ENCODE measurements at places on chromosomes 6 and 20.

- no peak for DNase-seq
These were observed 372.7 kb upstream of the HSF2 start for GRCh38 chr6:122026582-122027369.

DNA sequence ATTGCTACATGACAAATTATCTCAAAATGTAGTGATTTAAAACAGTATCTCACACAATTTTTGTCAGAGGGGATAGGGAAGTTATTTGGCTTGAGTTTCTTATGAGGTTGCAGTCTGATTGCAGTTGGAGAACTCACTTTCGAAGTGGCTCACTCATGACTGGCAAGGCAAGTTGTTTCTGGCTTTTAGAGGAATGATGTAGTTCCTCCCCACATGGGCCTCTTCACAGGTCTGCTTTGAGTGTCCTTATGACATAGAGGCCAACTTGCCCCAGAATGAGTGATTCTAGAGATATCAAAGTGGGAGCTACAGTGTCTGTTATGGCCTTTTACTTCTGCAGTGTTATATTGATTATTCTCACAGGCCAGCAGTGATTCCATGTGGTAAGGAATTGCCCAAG lies 6.1 kb downstream of the DOP1A start:
- DNase-seq = no peak

GRCh38 chr20:10971096-10971495 lies 297.3 kb upstream of the JAG1 start:
- no peak for DNase-seq

DNA sequence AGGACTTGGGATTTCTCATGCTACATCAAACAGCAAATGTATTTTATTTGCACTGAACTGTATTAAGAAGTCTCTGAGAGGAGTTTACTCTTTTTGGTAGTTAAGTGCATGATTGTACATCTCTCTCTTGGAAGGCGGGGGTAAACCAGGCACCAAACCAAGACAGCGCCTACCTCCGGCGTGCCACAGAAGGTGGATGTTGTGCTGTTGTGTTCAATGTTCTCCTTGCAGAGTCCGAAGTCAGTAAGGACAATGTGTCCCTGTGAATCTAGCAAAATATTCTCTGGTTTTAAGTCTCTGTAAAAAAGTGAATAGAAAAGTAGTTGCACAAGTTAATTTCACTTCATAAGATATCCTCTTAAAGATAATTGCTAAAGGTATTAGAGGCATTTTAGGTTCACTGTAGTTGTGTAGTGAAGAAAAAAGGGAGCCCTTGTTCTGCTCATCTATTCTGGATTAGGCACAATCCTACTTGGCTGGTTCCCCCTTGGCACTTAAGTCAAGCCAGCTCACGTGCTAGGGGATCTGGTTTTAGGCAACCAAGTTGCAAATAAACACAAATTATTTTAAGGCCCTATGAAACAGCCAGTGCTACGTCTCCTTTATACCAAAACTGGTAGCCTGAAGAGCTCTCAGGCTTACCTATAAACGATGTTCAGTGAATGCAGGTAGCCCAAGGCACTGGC lies 119.7 kb upstream of the SLC2A12 start:
- DNase-seq = no peak

DNA sequence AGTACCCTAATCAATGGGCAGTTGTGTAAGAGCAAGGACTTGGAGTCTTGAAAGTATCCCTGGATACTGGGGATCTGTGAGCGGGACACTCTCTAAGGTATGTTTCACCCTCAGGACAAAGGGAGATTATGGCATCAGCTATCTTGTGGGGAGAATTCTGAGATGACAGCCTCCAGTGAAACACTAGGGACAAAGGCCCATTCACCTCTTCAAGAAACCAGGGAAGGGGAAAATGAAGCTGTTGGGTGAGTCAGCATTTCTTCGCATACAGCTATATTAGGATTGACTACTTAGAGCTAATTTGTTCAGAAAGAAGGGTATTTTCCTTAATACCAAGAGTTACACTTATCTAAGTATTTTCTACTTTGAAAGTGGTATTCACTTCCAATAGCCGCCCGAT lies 35.9 kb downstream of the OPN5 start:
- DNase-seq = no peak

DNA sequence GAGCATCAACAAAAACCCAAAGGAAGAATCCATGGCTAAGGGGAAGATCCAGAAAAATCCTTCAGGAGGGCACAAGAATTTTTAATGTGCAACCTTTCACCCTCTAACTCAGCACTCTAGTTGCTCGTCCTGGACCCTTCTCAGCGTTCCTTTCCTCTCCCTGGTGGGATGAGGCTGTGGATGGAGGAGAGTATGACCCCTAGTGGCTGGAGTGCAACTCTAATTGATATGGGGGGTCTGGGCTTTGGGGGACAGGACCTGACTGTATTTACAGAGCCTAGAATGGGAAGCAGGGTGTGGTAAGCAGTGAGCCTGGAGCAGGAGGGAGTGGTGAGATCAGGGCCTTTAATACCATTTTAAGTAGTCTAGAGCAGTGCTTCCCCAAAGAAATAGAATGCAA lies 83.9 kb upstream of the CEP85L start:
- no peak for DNase-seq

DNA sequence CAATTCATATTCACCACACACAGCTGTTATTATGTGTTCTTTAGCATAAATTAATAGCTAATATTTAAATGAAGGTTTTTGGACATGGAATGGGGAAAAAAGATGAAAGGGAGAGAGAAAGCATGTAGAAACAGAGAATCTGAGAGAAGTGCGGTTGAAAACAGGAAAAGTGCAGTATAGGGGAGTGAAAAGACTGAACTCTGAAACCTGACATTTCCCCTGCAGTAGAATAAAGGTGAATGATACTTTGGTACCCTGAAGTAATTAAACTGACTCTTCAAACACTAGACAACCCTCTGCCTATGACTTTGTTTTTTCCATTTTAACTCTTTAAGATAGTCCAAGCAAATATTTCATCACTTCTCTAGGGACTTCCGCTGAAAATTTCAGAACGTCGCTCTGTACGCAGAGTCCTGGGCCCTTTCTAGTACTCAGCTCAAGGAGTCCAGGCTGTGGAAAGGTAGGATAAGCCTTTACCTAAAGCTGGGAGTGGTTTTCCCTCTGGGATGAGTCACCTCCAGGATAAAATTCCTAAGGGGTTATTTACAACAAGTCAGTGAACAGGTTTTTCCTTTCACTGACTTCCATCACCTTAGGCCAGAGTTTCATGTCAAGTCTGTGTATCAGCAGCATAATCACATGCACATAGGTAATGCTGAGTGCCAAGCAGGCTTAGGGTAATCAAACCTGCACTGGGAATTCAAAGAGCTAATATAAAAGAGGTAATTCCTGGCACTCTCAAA lies 614.5 kb downstream of the PKHD1 start:
- no peak for DNase-seq

- no peak for DNase-seq
These were observed 106.1 kb downstream of the TFAP2B start for GRCh38 chr6:50924758-50925157.

GRCh38 chr20:24236963-24237362 lies 232.5 kb upstream of the SYNDIG1 start:
- no peak for DNase-seq

DNA sequence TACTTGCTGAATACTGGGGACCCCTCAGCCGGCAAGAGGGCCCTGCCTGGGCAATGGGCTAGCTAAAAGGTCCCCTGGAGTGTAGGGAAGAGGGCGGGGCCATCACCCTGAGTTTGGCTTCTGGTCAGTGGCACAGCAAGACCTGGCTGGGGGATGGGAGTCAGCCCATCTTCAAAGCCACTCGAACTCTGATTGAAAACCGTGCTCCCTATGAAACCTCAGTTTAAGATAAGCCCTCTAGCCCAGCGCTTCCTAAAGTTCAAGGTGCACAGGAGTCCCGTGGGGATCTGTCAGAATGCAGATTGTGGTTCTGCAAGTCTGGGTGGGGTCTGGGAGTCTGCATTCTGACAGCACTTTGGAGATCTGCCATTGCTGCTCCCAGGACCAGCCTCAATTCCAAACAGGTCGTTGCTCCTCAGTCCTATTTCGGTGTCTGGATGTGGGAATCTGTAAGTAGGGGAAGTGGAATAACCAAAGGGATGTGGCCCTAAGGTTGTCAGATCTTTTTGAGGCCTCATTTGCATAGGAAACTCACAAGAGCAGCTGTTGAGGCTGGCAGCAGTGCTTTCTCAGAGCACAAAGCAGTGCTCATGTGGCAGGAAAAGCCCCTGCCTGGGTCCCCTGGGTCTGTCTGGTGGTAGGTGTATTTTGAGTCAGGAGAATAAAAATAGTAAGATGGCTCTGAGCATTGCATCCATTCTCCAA lies 85.3 kb upstream of the SCP2D1 start:
- no peak for DNase-seq

DNA sequence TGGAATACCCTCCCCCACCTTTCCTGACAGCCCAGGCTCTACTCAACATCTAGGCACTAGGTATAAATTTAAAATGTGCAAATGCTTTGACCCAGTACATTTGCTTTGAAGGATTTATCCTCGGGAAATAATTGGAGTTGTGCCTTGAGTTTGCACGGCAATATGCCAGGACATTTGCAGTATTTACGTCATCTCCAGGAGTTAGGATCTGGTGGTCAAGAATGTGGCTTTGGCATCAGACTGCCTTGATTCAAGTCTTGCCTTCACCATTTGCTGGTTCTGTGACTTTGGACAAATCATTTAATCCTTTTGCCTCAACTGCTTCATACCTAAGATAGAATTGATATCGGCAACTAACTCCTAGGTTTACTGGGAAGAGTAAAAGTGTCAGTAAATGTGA lies 169.6 kb downstream of the PLCB1 start:
- DNase-seq = no peak

DNA sequence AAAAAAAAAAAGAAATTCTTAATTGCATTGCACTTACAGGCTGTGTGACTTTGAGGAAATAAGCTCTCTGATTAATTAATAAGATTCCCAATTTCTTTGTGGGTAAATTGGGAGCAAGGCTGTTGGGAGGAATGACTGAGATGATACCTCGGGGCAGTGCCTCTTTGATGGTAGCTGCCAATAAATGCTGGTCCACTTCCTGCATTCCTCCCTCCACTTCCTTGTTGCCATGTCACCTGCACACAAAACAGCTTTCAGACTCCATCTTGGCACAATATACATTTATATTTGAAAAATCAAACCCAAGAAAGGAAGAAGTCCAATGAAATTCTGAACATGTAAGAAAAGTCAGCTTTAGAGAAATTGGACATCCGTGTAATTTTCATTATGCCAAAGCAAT lies 45.1 kb downstream of the MTHFD1L start:
- DNase-seq = no peak

- DNase-seq = no peak
These were observed 142.4 kb upstream of the TNFAIP3 start for GRCh38 chr6:137724495-137725211.

GRCh38 chr20:49545572-49545971 lies 22.4 kb downstream of the PTGIS start:
- no peak for DNase-seq

- peak; percentile 40 for DNase-seq
These were observed 21.1 kb downstream of the CHMP4B start for GRCh38 chr20:33832103-33832804.

GRCh38 chr6:105326216-105326615 lies 76.7 kb downstream of the PREP start:
- DNase-seq = no peak

GRCh38 chr6:113147544-113147943 lies 709.6 kb upstream of the MARCKS start:
- no peak for DNase-seq

DNA sequence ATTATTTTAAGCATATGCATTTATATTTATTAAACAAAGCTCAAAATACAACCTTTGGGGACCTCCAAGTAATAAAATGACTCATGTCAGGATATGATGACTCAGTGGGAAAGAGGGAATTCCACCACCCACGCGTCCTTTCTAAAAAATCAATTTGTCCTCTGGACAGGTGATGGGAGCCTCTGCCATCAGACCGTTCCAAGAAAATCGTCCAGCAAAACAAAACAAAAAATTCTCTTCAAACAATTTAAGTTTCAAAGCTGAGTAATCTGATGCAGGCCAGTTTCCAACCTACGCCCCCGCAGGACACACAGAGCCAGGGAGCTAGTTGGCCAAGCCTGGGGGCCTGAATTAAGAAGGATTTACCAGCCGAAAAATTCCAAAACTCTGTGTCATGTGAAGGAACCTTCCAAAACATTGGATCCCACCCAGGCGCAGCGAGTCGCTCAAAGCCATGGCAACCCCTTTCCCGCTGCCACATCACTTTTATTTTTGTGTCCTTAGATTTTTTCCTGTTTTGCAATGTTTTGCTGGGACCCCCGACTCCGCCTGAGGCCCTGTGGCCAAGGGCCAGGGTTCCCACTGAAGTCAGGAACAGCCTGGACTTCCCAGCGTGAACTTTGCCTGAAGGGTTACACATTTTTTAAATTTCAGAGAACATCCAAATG lies 95.3 kb downstream of the NFATC2 start:
- DNase-seq = no peak

DNA sequence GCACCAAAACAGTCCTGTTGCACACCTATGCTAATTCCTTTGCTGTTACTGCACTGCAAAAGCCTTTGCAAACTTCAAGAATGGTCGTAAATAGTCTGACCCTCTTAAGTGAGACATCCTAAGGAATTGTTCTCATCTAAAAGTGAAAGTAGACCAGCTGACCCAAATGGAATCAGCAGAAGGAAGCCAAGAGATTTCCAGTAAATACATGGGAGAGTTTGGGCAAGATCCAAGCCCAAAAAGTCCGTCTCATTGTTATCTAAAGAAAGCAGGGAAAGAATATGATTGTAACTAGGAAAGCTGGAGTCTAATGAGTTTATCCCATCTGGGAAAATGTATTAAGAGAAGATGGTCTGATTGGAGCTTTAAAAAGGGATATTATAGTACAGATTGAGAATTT lies 43.0 kb upstream of the HIVEP1 start:
- DNase-seq = no peak

- no peak for DNase-seq
These were observed 128.2 kb upstream of the LAMA2 start for GRCh38 chr6:128754658-128755256.

DNA sequence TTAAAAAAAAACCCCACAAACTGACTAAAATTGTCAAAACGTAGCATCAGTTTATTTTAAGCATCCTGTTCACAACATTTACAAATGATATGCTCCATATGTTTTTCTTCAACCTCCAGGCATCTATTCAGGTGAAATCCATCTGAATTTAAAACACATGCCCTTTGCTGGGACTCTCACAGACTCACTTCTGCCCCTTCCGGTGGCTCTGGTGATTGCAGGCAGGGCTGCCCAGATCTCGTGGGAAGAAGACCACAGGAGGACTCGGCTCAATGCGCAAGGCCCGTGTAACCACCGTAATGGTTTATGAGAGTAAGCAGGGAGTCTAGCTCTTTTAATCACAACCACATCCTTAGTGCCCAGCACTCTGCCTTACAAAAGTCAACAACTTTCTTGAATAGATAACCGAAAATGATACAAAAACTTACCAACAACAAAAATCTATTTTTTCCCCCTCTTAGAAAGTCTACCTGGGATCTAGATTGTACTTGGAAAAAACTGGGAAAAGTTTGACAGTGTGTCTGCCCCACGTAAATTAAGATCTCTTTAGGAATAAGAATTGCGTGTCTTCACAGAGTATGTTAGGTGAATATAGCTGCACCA lies 139.1 kb downstream of the KIF16B start:
- no peak for DNase-seq

GRCh38 chr20:7463290-7463689 lies 477.0 kb downstream of the HAO1 start:
- no peak for DNase-seq

Data from DMS 273 treated with DMSO at 0.1 percent for 48 hours (cell line).